ENCODE measurements at places on chromosomes 16 and 17.
A peak's percentile ranks its signal among the peaks of the same experiment; 100 is the strongest.

DNA sequence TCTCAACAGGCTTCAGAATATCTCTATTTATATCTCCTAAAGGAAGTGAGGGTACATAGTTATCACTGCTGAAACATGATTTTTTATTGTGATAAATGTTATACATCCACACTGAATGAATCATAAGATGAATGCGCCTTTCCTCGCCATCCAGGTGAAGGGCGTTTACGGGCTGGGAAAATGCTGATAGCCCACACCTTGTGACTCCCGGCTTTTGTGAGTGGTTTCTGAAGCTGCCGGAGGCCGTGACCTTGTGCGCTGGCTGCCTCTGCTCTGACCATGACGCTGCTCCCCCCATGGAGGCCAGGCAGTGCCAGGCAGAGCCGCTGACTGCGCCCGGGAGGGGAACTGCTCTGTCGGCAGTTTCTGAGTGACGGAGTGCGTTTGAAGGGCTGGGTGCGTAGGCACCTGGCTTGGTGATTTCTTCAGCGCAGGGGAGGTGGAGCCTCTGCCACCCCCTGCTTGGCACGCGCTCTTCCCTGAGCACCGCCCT is 97.2 kb downstream of the RAP1GAP2 start:
- no peak for ATAC-seq

GRCh38 chr16:5016967-5017677 is 16.6 kb downstream of the NAGPA start:
- no peak for ATAC-seq

- peak; percentile 84 for ATAC-seq
Observed at GRCh38 chr16:450385-450784, 24.9 kb downstream of the RAB11FIP3 start.

- ATAC-seq = no peak
Observed at GRCh38 chr16:35798885-35799426, 2339.5 kb downstream of the TP53TG3F start.

- no peak for ATAC-seq
Observed at GRCh38 chr17:19760746-19761145, 12.6 kb upstream of the ALDH3A1 start.

DNA sequence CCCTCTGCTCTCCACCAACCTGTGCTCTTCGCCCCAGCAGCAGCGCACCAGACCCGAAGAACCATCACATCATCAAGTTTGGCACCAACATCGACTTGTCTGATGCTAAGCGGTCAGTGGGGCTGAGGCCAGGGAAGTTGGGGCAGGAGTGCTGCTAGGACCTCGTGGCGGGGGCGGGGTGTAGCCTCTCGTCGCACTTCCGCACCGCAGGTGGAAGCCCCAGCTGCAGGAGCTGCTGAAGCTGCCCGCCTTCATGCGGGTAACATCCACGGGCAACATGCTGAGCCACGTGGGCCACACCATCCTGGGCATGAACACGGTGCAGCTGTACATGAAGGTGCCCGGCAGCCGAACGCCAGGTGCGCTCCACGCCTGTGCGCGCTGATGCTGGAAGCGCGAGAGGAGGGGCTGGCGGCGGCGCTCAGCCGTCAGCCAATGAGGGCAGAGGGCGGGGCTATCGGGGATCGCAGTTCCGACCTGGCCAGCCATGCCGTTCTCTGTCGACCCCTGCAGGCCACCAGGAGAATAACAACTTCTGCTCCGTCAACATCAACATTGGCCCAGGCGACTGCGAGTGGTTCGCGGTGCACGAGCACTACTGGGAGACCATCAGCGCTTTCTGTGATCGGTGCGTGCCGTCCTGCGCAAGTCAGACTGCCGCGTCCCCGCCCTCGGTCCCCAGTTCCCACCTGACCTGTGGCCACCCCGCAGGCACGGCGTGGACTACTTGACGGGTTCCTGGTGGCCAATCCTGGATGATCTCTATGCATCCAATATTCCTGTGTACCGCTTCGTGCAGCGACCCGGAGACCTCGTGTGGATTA is 3.2 kb upstream of the TMEM88 start:
- ATAC-seq = peak; percentile 94

GRCh38 chr16:27239906-27240655 is 28.5 kb downstream of the NSMCE1 start:
- no peak for ATAC-seq

- ATAC-seq = no peak
Observed at GRCh38 chr17:83100220-83100852, 20.9 kb downstream of the METRNL start.

- no peak for ATAC-seq
Observed at GRCh38 chr17:75596320-75597087, 8.9 kb downstream of the MYO15B start.

DNA sequence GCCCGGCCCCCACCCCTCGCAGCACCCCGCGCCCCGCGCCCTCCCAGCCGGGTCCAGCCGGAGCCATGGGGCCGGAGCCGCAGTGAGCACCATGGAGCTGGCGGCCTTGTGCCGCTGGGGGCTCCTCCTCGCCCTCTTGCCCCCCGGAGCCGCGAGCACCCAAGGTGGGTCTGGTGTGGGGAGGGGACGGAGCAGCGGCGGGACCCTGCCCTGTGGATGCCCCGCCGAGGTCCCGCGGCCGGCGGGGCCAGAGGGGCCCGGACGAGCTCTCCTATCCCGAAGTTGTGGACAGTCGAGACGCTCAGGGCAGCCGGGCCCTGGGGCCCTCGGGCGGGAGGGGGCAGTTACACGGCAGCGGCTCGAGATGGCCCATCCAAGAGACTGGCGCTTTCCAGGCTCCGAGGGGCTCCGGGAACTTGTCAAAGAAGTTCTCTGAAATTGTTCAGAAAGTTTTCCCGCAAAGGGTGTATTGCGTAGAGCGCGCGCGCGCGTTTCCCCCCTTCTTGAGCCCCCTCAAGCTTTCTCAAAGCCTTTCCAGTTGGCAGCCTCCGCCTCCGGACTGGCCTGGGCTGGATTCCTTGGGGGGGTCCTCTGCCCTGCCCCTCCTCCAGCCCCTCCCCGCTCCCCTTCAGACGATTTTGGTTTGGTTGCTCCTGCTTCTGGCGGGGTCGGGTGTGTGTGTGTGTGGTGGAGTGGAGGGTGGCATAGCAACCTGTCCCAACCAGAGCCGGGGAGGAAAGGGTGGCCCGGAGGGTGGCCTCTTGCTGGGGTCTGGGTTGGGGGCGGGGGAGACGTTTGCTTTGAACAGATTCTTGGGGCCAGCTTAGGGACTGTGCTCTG is 504 bp downstream of the ERBB2 start:
- peak; percentile 40 for ATAC-seq

GRCh38 chr16:67278773-67279295 is 498 bp upstream of the PLEKHG4 start:
- peak; percentile 65 for ATAC-seq

DNA sequence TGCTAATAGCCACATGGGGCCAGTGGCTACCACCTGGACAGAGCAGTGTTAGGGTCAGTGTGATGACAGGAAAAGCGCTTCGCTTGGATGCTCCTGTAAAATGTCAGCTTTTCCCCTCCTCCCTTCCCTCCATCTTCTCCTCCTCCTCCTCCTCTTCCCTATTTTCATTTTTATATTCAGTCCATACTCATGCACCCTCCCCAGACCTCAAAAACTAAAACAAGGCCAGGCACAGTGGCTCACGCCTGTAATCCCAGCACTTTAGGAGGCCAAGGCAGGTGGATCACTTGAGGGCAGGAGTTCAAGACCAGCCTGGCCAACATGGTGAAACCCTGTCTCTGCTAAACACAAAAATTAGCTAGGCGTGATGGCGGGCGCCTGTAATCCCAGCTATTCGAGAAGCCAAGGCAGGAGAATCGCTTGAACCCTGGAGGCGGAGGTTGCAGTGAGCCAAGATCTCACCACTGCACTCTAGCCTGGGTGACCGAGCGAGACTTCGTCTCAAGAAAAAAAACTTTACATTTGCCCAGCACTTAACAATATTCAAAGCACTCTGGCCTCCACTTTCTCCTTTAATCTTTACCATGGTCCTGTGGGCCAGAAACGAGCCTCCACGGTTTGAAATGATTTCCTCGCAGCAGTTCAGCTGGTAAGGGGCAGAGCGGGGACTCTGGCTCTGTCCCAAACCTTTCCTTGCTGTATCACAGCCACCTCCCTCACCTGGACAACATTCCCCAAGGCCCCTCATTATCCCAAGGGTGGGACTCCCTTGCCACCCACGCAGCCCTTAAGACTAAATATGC is 21.8 kb downstream of the ANKRD40 start:
- ATAC-seq = no peak

DNA sequence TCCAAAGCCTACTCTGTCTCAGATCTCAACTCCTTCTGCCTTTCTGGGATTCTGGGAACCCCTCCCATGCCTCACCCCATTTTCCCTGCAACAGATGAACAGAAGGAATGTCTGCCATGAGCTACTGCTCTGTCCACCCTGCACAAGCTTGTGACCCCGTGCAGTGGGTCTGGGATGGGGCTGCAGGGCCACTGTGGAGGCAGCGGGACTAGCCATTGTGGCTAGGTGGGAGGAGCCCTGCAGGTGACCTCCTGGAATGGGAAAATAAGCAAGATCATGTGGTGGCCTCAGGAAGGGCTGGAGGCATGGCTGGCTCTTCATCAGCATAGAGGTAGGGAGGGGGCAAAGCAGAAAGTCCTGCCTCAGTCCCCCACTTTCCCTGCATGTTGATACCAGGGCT is 13.7 kb downstream of the PDP2 start:
- ATAC-seq = no peak

- ATAC-seq = no peak
Observed at GRCh38 chr17:66775271-66775670, 59.6 kb upstream of the CACNG5 start.

DNA sequence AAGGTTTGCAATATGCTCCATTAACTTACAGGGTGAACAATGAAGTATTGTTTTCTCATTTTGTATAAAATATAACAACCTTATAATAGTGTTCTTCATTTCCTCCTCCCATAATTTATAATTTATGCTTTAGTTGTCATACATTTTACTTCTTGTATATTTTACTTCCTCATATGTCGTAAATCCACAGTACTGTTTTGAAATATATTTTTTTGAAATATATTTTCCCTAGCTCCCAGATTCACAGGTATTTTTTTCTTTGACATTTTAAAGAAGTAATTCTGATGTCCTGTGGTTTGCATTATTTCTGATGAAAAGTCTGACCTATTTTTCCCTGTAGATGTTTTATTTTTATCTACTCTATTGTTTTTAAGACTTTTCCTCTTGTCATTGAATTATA is 52.7 kb downstream of the VMP1 start:
- ATAC-seq = no peak

All from stimulated activated memory B cell treated with anti-CD40 and anti-IgM and Interleukin-4, amounts not matched to agents 10 μg/mL and 1 μg/mL and 100 μg/mL, for 72 hours (primary cell).